ENCODE measurements at places on chromosomes 1 and 21.

DNA sequence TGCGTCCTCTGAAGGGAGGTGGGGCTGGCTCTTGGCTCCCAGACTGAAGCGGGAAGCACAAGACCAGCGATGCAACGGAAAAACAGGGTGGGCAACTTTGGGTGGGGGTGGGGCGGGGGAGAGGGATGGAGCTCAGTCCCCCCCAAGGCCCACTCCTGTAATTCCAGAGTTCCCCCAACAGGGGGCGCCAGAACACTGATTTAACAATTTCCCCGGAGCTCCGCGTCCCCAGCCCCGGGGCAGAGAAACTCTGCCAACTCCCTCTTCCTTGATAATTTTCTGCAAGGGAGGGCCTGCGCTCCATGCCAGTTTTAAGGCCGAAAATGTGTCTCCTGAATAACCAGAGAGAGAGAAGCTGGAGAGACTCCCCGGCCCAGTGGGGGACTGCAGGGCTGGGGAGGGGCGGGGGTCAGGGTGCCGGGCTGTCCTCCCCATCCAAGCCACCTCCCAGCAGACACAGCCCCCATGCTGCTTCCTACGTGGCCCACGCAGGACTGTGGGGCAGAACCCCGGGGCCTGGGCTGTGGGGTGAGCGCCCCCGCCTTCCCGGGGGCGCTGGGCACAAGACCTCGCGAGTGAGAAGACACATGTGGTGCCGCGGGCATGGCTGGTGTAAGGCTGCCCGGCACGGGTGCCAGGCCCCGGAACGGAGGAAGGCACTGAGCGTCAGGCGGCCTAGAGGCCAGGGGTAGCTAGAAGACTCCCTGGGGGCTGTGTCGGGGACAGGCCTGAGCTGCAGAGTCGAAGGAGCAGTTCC is 51.4 kb downstream of the KIF21B start:
- peak; percentile 87 for DNase-seq

DNA sequence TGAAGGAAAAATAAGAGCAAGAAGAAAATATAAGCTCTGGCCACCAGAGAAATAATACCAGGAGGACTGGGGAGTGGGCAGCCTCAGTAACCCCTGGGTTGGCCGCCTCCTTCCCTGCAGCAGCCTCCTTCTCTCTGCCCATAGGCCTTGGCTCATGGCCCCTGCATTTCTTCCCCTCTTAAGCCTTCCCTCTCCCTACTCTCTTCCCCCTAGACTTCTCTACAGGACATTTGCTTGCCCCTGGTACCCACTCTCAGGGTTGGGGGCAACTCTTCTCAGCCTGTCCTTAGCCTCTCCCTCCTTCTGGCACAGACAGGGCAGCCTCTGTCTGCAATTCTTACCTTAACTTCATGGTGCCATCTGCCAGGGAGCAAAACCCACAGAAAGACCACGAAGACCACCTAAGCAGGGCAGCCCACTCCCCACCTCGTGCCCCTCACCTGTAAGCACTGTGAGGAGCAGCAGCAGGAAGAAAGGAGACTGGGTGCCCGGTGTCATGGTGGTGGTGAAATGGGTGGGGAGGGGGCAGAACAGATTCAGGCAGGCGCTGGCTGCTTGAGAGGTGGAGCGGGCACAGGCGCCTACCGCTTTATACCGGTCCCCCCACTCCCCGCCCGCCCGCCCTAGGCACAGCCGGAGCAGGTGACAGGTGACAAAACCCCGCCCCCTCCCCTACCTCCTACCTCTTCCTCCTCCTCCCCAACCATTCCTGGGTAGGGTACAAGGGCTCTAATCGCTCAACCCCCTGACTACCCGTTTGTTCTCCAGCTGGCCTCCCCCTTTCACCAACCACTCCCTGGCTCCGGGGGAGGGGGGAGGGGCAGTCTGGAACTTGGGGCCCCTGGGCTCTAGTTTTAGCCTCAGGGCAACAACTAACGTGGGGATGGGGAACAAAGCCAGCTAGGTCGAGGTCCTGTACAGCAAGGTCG is 15.1 kb downstream of the THBS3 start:
- DNase-seq = no peak

DNA sequence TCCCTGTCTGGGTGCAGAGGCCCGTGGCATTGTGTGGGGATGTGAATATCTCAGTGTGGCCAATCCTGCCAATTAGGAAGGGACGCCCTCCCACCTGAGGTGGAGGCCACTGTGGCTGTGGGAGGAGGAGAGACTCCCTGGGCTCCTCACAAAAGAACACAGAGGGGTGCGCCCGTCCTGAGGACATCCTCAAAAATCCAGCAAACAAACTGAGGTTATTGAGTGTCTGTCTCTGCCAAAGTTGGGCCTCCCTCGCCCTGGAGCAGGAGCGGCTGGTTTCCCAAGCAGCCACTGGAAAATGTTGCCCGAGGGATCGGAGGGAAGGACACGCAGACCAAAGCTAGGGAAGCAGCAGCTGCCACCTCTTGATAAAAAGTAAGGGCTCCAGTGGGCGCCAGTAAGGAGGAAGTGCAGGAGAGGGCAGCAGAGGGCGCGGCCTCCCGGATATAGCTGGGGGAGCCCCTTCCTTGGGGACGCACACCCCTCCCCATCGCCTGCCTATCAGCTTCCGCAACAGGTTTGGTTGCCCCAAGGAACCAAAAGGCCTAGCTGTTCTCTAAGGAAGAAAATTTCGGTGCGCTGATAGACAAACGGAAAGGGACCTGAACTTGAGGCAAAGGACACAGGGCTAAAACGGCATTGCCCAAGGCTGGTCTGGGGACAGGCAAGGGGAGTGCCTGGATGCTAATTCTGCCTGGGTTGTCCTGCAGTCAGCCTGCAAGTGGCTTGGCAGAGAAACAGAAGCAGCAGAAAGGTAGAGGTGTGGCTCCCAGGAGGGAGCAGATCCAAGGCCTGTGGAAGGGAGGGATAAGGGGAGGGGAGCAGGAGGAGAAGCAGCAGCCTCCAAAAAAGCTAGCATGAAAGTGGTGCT is 1.7 kb upstream of the GRIK3 start:
- DNase-seq = no peak

GRCh38 chr1:189619682-189620332 is 857.9 kb downstream of the BRINP3 start:
- DNase-seq = no peak

GRCh38 chr1:202143011-202143767 is 1.3 kb downstream of the ARL8A start:
- DNase-seq = no peak

GRCh38 chr1:108962681-108963051 is 618 bp downstream of the CLCC1 start:
- peak; percentile 31 for DNase-seq

- no peak for DNase-seq
Observed at GRCh38 chr1:16474166-16474800, 33.8 kb downstream of the NECAP2 start.

- no peak for DNase-seq
Observed at GRCh38 chr1:193593147-193593885, 406.9 kb upstream of the B3GALT2 start.

DNA sequence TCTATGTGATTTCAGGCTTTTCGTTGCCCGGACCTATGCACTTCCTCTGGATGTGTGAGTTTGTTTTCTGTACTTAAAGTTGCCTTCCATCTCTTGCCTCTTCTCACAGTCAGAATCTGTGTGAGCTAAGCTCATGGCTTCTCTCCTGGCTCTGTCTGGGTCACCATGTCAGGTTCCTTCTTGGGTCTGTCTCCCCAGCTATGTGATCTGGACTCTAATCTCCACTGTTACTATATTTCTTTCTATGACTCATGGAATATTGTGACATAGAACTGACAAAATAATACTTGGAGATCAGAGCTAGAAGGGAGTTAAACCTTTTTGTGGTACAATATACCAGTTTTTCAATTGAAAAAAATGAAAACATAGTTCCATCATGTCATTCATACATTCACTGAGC is 172.7 kb upstream of the FGGY start:
- no peak for DNase-seq

DNA sequence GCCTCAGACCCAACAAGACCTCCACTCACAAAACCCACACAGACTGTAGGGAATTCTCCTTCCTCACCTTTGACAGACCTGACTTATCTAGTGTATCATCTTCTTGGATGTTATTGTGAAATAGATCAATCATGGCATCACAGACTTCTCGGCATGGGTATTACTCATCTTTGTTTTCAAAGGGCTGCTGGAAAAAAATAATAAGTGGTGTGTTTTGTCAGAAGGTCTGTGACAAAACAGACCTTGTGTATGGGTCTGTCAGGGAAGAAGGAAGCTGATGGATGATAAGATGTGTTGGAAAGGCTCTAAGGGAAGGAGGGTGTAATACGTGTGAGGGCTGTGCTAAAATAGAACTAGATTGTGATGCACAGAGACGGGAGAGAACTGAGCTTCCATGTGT is 13.9 kb upstream of the S100A7 start:
- no peak for DNase-seq

- peak; percentile 87 for DNase-seq
Observed at GRCh38 chr1:2322581-2323211, 68.7 kb downstream of the MORN1 start.

- no peak for DNase-seq
Observed at GRCh38 chr1:54989968-54990810, 8.5 kb upstream of the BSND start.

DNA sequence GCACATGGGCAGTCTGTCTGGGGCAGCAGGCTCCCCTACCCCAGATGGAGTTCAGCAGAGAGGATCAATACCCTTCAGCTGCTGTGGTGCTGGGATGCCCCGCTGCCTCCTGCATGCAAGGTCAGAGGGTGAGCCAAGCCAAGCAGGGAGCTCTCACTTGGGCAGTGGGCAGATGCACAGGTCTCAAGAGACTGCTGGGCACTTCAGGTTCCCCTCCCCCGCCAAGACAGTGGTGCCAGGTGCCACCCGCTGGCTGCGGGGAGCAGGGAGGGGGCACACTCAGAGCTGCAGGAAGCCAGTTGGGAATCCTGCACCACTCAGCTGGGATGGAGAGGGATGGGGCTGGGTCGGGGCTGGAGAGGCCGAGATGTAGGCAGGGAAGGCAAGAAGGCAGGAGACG is 15.8 kb upstream of the EVA1B start:
- DNase-seq = no peak

DNA sequence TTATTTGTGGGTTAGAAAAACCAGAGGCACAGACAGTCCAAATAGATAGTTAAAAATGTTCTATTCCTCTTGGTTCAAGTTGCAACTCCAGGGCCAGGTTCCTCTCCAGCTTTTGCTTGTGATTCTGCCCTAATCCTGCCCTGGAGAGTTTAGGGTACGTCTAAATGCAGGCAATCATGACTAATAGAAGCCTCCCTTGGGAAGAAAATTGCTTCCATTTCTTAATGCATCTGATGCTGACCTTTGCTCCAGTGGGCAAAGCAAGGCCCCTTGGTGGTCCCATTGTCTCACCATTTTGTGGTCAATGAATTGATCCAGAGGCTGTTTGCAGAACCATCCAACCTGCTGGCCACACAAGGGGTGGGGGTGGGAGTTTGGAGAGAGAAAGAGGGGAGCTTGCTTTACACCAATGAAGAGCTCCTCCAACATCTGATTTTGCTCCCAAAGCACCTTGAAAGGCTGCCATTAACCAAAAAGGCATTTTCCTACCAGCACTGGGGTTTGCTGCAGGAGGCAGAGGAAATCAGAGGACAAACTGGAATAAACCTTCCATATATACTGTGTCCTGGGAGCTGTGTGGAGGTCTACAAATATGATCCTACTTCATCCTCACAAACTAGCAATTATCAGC is 31.3 kb downstream of the C8B start:
- DNase-seq = no peak

GRCh38 chr1:29196863-29197589 is 15.3 kb upstream of the SRSF4 start:
- no peak for DNase-seq

DNA sequence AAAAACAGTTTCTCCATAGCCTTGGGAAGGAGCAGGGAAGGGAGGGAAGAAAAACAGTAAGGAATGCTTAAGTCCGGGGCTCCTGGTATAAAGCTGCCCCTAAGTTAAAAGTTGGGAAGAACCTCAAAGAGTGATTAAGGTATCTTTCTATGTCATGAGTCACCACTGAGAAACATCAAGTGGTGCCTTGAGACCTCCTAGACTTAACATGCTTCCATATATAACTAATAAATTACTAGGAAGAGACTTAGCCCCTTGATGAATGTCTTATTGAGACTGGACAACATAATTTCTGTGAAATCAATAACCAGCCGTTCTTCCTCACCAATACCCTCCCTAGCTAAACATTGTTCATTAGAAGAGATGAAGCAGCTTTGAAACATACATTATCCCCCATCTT is 121.8 kb upstream of the SLC44A3 start:
- no peak for DNase-seq

DNA sequence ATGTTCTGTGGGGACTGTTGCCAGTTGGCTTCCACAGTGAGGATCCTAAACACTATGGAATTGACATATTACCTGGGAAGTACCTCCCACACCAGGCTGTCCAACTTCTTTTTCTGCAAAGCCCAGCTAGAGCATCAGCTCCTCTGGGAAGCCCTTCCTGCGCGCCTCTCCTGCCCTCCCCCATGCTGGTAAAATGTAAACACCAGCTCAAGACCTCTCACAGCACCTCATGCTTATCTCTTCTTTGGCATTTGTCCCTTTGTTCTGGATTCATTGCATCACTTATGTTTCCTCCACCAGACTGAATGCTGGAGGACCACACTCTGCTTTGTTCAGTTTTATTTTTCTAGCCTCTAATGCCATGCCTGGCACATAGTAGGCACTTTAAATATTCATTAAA is 172.1 kb downstream of the HHAT start:
- DNase-seq = no peak

GRCh38 chr1:6351480-6352137 is 42.0 kb downstream of the ACOT7 start:
- no peak for DNase-seq

- no peak for DNase-seq
Observed at GRCh38 chr1:222653178-222653827, 35.4 kb downstream of the MIA3 start.

- DNase-seq = no peak
Observed at GRCh38 chr21:28186604-28187003, 806.1 kb downstream of the LTN1 start.

DNA sequence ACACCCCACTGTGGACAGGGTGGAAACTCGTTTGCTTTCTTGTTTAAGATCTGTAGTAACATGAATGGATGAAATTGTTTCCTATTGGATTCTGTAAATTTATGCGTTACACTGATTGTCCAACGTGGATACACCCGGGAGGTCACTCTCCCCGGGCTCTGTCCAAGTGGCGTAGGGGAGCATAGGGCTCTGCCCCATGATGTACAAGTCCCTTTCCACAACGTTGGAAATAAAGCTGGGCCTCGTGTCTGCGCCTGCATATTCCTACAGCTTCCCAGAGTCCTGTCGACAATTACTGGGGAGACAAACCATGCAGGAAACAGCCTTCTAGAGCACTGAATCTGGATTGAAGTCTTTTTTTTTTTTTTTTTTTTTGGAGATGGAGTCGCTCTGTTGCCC is 1.4 kb downstream of the RCC1 start:
- DNase-seq = no peak

DNA sequence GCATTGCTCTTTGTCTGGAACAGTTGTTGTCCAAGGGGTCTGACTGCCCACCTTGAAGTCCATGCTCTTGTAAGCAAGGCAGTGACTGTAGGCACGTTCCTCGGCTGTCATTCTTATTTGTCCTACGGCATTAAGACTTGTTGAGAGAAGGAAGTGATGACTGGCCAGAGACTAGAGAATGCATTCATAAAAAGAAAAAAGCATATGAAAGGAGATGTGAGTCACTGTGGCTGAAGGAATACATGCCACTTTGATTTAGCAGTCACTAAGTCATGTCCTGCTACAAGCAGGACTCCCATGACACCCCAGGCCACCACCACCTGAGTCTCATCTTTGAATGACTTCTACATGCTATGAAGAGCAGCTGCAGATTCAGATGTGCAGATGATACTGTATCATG is 50.5 kb downstream of the CNN3 start:
- no peak for DNase-seq
